Renal pelvis (tissue), 12 donors: ENCODE measurements at places on chromosomes 12 and 14. TPM values are rescaled to one million over a fixed set of nuclear protein-coding genes. Genes with fewer than 3 reads are reported as not detected.

- DNase-seq, result peak; percentile 3
Measured at GRCh38 chr14:92613008-92613658, 99.6 kb downstream of the RIN3 start.

NEUROD4 gene
- polyA plus RNA-seq, result not detected

GRCh38 chr14:68634874-68635595 is 157.8 kb downstream of the ZFP36L1 start:
- no peak for DNase-seq

DNA sequence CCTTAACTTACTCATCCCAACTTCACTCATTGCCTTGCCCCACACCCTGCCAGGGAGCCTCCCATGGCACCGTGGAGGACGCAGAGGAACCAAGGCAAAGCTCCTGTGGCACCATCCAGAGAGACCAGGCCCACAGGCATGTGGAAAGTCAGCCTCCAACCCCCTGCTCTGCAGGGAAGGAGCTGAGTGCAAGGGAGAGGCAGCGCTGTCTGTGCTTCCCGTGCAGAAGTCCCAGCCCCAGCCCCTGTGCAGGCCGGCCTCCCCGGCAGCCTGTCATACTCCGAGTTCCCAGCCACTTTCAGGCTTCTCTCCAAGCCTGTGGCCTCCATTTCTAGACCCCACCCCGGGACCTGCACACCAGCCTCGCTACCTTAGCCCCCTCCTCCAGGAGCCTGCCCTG is 106.4 kb downstream of the SINHCAF start:
- no peak for DNase-seq

DNA sequence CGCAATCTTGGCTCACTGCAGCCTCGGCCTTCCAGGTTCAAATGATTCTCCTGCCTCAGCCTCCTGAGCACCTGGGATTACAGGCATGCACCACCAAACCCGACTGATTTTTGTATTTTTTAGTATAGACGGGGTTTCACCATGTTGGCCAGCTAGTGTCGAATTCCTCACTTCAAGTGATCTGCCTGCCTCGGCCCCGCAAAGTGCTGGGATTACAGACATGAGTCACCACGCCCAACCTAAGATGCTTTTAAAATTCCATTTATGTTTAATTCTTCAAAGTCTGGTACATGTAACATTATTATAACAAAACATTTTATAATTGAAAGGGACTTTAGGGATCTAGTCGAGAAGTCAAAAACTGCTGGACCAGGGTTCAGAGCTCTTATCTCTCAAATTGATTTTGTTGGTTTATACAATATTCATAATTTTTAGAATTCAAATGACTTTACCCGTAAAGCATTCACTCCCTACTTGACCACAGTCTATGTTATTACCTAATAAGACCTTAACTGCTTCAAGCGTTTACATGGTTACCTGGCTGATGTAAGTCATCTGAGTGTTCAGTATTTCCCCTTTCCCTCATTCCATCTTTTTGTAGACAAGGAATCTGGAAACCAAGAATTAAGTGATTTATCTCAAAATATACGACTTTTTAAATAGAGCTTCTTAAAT is 28.2 kb downstream of the RAP1B start:
- DNase-seq, result no peak

PHLDA1 gene
- polyA plus RNA-seq, result 33.3 TPM

- DNase-seq, result no peak
Measured at GRCh38 chr12:41286426-41286825, 98.3 kb downstream of the PDZRN4 start.
